Cortex of kidney (tissue), 1 donor: ENCODE measurements at places on chromosomes 2 and 18.

- DNase-seq: no peak
These were observed 39.7 kb downstream of the TMEM177 start for GRCh38 chr2:119718501-119719260.

GRCh38 chr2:174569678-174570077 lies 27.9 kb downstream of the WIPF1 start:
- no peak for DNase-seq

DNA sequence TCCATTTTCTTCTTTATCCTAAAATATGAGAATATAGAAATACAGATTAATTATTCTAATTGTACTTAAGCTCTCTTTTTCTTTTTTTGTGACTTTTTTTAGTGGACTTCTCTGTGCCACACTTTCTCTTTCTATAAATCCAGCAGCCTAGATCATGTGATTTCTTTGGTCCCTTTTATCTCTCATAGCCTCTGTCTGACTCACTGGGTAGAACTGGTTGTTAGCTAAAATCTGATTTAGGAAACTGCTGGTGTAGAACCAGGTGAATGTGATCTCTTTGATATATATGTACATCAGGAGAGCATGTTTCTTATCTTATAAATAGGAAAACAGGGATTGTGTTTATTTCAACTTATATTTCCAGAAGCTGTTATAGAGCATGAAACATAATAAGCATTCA lies 54.9 kb downstream of the VRK2 start:
- DNase-seq: no peak

- no peak for DNase-seq
These were observed 49.6 kb upstream of the STPG4 start for GRCh38 chr2:47204691-47205090.

DNA sequence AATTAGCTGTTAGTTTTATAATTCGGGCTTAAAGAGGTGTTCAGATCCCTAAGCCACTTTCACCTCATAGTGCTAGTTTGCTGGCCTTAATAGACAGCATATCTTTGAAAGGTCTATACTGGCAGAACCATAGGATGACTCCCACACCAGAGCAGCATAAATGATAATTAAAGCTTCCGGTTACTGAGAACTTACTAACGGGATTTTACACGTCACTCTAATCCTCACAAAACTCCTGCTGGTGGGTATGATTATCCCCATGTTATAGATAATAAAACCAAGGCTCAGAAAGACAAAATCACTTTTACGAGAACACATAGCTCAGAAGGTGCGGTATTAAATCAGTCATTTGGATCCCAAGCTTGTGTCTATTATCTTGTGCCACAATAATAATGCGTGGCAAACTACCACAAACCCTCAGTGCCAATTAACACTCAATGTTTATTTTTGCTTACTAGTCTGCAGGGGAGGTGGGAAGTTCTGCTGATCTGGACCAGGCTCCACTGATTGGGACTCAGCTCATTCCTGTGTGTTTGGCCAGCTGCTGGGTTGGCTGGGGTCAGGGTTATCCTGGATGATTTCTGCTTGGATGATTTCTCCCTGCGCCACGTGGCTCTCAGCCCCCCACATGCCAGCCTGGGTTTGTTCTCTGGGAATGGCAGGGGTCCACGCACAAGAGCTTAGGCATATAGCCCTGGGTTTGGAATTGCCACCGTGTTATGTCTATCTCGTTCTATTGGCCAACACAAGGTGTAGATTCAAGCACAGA lies 62.3 kb downstream of the TRIB2 start:
- no peak for DNase-seq

DNA sequence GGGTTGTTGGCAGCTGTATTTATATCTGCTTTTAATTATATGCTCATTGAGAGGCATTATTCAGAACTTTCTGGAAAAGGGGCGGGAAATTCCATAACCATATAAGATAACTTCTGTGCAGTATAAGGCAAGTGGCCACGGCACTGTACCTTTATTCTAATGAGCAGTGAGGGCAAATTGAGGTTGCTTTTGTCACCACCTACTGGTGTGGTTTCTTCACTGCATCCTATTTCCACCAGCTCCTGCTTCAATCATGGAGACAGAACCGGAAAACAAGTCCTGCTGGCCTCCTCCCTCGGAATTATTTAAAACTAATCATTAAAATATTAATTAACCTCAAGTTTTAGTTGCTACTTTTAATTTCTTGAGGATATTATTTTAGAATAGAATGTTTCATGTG lies 759.4 kb downstream of the CBLN2 start:
- no peak for DNase-seq

- no peak for DNase-seq
These were observed 233.8 kb upstream of the OSR1 start for GRCh38 chr2:19592197-19592596.

DNA sequence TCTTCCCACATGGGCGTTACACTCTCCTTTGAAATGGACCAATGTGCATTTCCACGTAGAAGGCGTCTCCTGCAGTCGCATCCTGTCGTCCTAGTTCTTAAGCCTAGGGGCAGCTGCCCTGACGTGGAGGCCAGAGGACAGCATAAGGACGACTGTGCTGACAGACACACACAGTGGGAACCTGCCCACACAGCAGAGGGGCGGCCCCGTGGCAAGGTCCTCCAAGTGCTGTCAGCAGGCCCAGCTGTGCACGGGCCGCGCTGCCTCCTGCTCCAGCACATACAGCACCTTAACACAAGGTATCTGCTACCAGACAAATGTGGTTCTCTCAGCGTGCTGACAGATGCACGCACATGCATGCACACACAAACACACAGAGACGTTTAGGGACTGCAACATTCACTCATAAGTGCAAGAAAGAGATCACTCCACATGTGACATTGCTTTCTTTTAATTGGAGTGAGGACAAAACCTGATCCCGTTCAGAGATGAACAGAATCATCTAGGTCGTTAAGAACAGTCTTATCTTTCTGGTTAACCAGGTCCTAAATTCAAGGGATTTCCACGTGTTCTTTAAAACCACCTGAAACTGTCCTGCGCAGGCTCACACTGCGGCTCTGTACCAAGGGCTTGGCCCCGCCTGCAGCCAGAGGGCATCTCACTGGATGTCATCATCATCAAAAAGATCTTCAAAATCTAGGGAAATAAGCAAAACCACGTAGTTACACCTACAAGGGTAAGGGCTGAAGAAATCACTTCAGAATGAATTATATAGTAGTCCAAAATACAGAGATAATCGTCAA lies 5.5 kb downstream of the COPS9 start:
- no peak for DNase-seq

DNA sequence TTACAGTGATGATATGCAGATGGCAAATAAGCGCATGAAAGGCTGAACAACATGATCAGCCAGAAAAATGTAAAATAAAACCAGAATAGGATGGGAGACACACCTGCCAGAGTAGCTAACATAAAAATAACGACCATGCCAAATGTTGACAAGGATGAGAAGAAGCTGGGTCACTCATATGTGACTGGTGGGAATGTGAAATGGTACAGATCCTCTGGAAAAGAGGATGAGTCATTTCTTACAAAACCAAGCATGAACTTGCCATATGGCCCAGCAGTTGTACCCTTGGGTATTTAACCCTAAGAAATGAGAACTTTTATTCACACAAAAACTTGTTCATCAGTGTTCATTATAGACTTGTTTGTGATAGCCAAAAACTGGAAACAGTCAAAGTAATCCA lies 143.8 kb downstream of the SH3BP4 start:
- no peak for DNase-seq

DNA sequence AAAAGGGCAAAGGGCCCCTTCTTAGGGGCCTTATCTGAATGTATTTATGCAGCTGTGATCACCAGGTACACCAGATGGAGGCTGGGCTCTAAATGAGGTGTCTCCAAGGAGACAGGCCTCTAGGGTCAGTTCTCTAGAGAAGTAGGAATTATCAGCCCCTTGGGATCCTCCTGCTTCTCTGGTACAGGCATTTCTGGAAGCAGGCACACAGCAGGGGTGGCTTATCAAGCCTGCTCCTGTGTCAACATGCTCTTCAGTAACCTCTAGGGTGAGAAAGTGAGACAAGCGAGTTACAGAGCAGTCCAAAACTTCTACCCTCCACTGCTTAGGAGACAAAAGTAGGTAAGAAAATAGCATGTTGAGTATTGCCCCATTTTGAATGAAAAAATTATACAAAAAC lies 13.8 kb downstream of the TPGS2 start:
- DNase-seq: no peak

GRCh38 chr2:57850415-57851130 lies 196.0 kb upstream of the VRK2 start:
- no peak for DNase-seq

DNA sequence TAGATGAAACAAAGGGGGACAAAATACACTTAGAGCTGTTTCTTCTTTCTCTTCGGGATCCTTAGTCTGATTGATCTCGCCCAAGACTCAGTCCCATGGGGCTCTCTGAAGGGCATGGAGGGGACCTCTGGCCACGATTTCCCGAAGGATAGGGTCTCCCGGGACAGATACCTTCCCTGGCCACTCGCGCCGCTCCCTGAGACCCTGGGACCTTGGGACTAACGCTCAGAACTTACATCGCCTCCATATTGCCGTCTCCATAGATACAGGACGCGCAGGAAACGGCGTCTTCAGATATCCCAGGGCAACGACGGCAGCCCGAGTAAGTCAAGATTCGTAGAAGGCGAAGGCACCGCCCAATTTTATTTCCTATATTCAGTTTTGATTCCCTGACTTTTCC lies at the start of gene CFAP65:
TSS of gene CFAP65 (minus strand) at position 265 of the 400 bp plus-strand sequence. CDS start 2,468 bp downstream, outside the sequence.
- no peak for DNase-seq

DNA sequence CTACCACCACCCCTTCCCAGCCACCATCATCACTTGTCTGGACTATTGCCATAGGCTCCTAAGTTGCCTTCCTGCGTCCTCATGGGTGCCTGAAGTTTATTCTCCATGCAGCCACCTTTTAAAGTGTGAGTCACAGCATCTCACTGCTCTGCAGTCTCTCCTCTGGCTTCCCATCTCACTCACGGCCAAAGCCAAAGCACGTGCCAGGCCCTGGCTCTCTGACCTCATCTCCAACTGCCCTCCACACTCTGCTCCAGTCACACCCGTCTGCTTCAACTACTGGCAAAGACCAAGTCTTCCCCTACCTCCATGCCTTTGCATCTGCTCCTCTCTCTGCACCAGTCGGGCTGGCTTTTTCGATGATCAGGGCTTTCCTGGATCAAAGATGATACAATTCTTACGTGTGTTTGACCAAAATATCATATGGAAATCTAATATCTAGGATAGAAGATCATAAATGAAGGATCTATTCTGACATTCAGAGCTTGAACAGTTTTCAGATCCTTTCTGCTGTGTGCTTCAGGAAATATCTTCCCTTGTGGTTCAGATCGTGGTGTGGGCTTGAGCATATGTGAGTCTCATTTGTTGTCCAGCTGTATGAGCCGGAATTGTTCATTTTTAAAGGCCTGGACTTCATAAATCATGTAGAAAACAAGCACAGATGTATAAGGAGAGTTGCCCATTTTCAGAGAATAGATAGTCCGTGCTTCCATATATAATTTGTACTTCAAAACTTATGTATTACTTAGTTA lies 175.6 kb downstream of the PRKCE start:
- no peak for DNase-seq

GRCh38 chr2:109614715-109615636 lies 812 bp downstream of the SOWAHC start:
- no peak for DNase-seq

DNA sequence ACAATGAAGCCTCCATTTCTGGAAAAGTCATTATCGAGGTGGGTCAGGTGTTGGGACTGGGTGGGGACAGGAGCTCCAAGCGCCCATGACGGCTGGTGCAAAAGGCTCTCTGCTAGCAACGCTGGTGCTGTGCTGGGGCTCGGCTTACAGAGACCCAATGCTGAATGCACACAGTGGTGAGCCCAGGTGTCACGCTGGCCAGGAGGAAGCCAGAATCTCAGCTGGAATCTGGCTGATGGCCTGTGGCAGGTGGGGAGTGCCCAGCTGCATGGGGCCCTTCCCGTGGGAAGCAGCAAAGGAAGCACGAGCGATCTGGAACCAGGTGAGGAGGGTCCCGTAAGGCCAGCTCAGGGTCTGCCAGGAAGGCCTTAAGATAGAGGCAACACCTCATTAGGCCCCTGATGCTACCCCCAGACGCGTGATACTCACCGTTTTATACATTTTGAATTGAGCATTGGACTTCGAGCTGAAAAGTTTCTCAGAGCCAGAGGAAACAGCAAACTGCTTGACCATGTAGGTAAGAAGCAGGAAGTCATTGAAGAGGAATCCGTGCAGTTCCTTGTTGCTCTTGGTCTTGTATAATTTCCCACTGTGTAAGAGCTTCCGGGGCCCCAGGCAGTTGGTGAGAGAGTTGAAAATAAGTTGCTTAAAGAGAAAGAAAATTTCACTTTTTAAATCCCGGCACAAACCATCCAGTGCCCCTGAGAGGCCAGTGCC lies 34.7 kb downstream of the FAM228A start:
- DNase-seq: no peak

- no peak for DNase-seq
These were observed 9.8 kb downstream of the LGALSL start for GRCh38 chr2:64463781-64464180.

DNA sequence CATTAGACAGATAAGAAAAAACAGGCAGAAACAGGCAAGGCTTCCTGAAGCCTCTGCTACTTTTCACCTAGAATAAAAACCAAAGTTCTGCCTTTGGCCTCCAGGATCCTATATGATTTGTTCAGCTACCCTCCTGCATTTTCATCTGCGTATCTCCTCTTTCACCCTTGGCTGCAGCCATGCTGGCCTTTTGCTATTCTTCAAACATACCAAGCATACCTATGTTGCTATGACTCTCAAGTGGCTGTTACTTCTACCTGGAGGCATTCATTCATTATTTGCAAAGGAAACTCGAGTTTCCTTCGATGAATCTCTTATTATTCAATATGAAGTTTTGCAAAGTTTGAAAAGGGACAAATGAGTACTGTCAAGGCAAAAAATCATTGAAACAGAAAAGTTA lies 106.4 kb upstream of the HNMT start:
- DNase-seq: no peak

- no peak for DNase-seq
These were observed 550.0 kb downstream of the TMX3 start for GRCh38 chr18:68164909-68165308.

- DNase-seq: no peak
These were observed 49.3 kb downstream of the OLA1 start for GRCh38 chr2:174198846-174199564.

GRCh38 chr2:146579147-146579930 lies 1265.5 kb upstream of the ACVR2A start:
- no peak for DNase-seq

- DNase-seq: no peak
These were observed 3.9 kb downstream of the GORASP2 start for GRCh38 chr2:170932948-170933347.

- DNase-seq: no peak
These were observed 560.2 kb downstream of the LRP1B start for GRCh38 chr2:141570474-141571131.

DNA sequence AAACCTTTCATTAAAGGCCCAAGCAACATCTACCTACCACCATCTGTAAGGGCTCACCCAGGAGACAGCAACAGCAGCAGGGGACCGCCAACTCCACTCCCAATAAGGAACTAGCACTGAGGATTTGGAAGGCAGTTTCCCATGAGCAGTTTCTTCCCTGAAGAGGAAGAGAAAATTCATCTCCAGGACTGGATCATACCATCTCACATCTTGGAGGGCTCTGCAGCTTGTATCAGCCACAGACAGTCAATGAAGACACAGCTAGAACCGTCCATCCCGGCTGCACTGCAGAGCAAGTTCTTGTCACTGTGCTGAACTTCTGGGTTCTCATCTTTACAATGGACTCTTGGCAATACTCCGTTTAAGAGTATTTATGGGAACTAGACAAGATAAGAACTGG lies 2.8 kb upstream of the GYPC start:
- no peak for DNase-seq
